GM04503 (cell line): ENCODE measurements at places on chromosomes 1 and 21.

DNA sequence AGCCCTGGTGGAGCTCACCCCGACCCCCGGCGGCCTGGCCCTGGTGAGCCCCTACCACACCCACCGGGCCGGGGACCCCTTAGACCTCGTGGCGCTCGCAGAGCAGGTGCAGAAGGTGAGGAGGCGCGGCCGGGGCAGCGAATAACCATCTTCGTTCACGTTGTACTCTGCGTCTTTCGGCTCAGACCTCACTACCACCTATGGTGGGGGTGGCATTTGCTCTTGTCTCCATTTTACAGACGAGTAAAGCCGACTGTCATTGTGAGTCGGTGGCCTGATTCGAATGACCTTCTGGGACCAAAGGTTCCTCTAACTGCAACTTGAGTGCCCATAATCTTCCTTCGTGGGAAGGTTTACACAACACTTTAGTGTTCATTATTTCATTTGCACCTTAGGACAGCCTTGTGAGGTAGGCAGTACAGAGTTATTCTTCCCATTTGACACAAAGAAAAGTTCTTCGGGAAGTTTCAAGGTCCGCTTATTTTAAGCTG, 506 bp downstream of the C1orf50 start:
- no peak for DNase-seq

DNA sequence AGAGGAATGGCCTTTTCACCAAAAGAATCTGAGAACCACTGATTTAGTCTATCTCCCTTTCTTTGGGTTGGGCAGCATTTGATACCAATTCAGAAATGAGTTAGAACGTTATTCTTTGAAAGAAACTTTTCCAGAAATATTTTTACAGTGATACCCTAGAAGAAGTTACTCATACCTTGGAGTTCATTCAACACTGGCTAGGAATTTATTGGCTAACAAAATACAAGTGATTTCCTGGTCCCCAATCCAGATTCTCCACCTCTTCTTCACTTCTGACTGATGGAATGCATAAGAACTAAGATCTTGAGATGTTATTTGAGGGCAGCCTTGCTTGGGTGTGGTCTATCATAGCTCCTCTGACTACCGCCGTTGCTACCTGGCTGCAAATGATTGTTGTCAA, 9.4 kb downstream of the C1orf162 start:
- no peak for DNase-seq

- DNase-seq, result no peak
Measured at GRCh38 chr1:184745929-184746638, 8.6 kb downstream of the EDEM3 start.

GRCh38 chr1:191912517-191912916, 245.7 kb upstream of the RGS18 start:
- DNase-seq, result no peak

GRCh38 chr1:185409345-185409744, 92.3 kb upstream of the IVNS1ABP start:
- DNase-seq, result no peak

- DNase-seq, result no peak
Measured at GRCh38 chr21:29074783-29075182, 1.3 kb upstream of the CCT8 start.

GRCh38 chr1:37493336-37494098, 19.1 kb downstream of the ZC3H12A start:
- no peak for DNase-seq

- no peak for DNase-seq
Measured at GRCh38 chr1:23013657-23014056, 2.0 kb downstream of the TEX46 start.

DNA sequence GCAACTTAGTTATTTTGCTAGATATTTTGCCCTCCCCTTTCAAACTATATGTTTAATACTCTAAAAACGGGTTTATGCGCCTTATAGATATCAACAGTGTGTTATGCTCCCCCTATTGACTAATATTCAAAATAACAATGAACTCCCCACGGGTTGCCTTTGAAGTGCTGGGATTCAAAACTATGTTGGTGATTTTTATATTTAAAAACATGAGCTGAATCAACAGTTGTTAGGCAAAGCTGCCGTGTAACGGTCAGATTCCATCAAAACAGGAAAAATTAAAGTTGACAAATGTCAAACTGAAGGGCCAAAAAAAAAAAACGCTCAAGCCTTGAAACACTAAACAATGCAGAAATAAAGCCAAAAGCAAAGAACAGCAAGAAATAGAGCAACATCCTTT, 2.5 kb downstream of the TGFBR3 start:
- DNase-seq, result no peak

GRCh38 chr1:248892590-248892989, 13.4 kb upstream of the PGBD2 start:
- DNase-seq, result no peak

DNA sequence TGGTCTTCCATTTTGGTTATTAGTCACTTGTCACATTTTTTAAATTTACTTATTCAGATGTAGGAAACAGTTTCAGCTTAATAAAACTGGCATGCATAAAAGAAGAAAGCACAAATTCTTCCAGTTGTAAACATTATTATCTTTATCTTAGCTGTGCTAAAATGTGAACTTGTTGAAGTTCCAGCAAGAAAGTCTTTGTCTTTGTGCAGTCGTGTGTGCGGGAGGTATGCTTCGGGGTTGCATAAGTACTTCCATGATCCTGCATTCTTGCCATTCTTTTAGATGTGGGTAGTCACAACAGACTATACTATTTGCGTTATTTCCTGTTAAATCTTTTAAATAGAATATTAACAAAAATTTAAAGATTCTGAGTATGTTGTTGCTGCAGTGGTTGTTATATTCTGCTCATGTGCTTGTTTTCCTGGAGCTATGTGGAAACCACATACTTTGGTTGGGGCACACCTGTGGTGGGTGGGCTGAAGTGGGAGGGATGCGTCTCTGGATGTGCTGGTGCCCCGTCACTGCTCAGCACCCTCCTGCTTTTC, 49.9 kb downstream of the CBS start:
- no peak for DNase-seq

DNA sequence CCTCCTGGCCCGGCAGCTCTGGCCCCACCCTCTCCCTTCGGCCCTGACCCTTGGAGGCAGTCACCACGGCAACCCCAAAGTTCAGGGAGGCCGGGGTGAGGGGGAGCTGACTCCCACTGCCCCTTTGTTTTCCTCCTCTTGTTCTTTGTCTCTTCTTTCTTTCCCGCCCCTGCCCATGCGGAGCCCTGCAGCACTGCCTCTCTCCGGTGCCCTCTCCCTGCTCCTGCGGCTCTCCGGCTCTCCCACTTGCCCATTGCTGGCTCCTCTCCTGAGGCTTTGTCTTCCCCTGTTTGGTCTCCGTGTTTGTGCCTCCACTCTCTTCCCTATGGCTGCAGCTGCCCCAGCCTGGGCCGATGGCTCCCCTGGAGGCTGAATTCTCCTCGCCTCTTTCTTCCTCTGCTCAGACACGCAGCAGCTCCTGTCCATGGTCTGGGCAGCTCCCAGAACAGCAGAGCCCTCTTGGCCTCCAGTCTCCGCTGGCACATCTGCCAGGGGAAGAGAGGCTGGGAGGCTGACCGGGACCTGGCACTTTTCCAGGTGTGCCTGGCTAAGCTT, 5.8 kb downstream of the CELSR2 start:
- DNase-seq, result no peak

DNA sequence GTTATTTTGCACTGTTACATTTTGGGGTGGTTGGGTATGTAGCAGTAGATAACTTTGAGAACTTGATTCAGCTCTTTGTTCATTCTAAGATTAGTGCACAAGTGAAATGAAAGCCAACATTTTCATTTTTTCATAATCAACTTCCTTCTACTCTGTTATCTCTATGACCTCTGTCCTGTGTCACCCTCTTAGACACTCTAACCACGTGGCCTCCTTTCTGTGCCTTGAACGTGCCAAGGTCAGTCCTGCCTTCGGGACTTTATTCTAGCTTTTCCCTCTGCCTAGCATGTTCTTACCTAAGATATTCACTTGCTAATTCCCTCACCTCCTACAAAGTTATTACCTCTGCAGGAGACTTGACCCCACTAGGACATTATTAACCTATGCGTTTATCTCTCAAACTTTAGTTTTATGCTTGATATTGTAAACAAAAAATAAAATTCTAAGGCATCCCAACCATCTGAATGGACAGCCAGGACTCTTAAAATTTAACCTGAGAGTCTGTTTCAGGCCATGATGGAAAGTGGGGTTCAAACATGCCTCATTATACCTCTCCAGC, 19.2 kb upstream of the EDEM3 start:
- no peak for DNase-seq

- no peak for DNase-seq
Measured at GRCh38 chr1:228457017-228457395, 30.2 kb upstream of the RNF187 start.

DNA sequence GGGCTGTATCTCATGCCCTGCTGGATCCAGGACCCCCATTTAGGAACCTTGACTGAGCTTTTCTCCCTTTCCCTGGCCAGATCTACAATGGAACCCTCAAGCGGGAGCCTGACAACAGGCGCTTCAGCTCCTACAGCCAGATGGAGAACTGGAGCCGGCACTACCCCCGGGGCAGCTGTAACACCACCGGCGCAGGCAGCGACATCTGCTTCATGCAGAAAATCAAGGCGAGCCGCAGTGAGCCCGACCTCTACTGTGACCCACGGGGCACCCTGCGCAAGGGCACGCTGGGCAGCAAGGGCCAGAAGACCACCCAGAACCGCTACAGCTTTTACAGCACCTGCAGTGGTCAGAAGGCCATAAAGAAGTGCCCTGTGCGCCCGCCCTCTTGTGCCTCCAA, 29.8 kb downstream of the PKP1 start:
- DNase-seq, result no peak

GRCh38 chr21:31576428-31576827, 83.1 kb upstream of the SOD1 start:
- DNase-seq, result no peak

GRCh38 chr1:87644033-87644578, 315.4 kb downstream of the LMO4 start:
- no peak for DNase-seq

- no peak for DNase-seq
Measured at GRCh38 chr1:37255136-37255795, 219.1 kb upstream of the ZC3H12A start.

DNA sequence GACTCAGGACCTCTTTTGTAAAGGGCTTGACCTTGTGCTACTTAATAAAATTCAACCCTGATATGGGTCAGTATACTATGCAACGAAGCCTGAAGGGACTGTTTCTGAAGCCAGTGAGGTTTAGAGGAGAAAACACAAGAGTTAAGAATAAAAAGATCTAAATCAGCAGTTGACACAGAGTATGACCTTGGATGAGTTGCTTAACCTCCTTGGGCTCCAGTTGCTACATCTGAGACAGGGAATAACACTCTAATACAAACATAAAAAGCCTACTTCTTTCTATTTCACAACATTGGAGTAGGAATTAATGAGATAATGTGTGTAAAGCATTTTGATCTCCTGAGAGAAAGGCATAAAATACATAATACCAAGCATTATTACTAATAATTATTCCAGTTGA, 882.4 kb upstream of the ADGRL2 start:
- no peak for DNase-seq

- no peak for DNase-seq
Measured at GRCh38 chr1:21652101-21652936, 16.8 kb downstream of the RAP1GAP start.

DNA sequence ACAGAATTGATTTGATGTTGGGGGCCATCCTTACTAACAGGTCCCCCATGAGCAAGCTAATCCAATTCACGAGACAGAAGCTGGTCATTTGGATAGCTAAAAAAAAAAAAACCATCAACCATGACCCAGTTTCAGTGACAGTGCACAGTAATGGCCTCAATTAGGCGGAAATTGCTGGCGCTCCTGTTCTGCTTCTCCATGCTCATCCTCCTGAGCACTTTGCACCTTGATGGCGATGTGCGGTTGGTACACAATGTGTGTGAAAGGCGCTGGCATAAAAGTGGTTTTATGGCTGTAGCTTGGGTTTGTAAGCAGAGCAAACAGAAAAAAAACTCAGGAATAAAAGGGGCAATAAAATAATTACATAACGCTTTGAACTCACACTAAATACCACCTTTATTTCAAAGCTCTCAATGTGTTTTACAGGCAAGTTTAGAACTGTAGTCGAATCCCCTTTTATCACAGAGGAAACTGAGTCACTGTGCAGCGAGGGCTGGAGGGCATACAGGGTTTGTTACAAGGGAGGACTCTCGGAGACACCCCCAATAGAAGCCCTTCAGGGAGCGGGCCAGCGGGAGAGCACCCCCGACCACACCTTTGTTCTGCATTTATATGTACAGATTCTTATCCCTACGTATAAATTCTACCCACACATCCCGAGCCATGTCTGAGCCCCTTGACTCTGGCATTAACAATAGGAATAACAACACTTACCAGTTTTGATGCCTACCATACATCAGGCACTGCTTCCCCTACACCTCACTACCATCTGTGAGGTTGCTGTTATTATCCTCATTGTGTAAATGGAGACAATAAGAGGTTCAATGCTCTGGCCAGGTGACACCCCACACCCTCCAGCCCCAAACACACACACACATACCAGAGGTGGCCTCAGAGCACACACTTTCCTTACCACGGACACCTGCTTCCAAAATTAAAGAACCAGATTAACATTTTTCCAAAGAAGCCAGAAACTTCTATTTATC, 213.5 kb upstream of the IRF2BP2 start:
- DNase-seq, result no peak

- DNase-seq, result no peak
Measured at GRCh38 chr1:217133958-217134856, 411.0 kb upstream of the ESRRG start.

DNA sequence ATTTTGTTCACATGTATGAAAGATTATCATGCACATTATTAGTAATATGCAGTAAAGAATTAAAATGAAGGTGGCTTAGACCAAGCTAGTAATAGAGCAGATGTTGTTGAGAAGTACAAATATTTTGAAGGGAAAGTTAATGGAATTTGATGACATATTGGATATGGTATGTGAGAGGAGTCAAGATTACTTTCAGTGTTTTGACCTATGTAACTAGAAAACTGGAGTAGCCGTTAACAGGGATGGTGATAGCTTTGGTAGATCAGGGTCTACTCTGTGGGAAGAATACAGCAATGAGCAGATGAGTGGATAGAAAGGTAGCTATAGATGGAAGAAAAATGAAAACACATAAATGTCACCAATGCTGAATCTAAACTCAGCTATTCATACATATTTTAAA, 163.2 kb upstream of the LRRC7 start:
- DNase-seq, result no peak

DNA sequence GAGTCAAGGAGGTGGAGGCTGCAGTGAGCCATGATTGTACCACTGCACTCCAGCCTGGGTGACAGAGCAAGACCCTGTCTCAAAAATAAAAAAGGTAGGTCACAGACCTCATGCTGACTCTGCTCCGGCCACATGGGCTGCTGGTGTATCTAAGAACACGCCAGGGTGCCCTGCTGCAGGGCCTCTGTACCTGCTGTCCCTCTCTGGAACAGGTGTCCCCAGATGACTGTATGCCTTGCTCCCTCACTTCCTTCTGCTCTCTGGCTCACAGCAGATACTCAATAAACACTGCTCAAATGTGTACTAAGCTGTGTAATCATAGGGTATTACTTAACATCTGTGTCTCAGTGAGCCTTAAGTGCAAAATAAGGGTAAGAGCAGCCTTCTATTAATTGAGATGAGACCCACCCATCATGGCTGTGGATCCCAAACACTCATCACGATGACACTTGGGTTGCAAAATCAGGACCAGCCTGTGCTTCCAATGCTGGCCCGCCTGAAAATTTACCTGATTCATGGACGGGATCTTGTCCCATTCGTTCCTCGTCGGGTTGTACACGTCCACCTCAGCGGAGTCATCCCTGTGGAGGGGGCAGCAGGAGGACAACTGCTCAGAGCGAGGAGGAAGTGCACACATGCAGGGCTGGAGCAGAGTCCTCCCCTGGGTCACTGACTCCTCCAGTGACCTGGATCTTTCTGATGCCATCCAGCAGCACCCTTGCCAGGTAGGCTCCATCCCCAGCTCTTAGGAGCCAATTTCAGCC, 7.5 kb downstream of the KLHL21 start:
- no peak for DNase-seq

GRCh38 chr1:113903501-113904292, 902 bp downstream of the AP4B1 start:
- DNase-seq, result no peak
